MCF 10A (cell line): ENCODE measurements at places on chromosomes 6 and 20. TPM values are rescaled to one million over a fixed set of nuclear protein-coding genes. Genes with fewer than 3 reads are reported as not detected.

The IL20RA gene
- 0.23 and 0.37 TPM in 2 replicates for total RNA-seq

The BPIFB2 gene
- total RNA-seq: not detected in 2 replicates

The FUT9 gene
- total RNA-seq: not detected in 2 replicates

The HTR1E gene
- not detected in 2 replicates for total RNA-seq

The SUMO4 gene
- 1.6 and 2.1 TPM in 2 replicates for total RNA-seq

The OPRM1 gene
- total RNA-seq: not detected in 2 replicates

The GNMT gene
- 0.30 TPM in 1 of 2 replicates, not detected in the other for total RNA-seq

The CST7 gene
- not detected in 2 replicates for total RNA-seq

The SLC22A3 gene
- 0.09 and 0.20 TPM in 2 replicates for total RNA-seq
